ENCODE measurements at places on chromosomes 3 and 15.

DNA sequence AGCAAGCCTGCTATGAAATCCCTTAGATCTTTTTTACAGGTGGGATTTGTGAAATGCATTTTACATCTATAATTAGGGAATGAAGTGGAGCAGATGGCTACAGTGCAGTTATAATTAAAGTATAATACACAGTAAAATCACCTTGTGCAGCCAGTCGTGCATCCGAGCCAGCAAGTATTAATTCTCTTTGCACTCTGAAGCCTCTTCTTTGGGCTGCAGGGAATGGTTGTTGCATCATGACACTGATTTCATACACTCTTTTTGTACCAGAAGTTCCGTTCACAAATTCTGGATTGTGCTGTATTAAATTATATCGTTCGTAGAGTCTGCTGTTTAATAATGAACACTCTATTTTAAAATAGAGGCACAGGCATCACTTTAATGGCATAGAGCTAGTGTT lies 28.7 kb upstream of the TP63 start:
- no peak for DNase-seq

GRCh38 chr15:52010633-52011595 lies 8.1 kb upstream of the MAPK6 start:
- DNase-seq = peak; percentile 19

GRCh38 chr3:14885307-14885706 lies 62.1 kb upstream of the NR2C2 start:
- DNase-seq = no peak

- DNase-seq = no peak
Observed at GRCh38 chr15:88637436-88637835, 1.4 kb upstream of the ISG20 start.

GRCh38 chr3:102484-102883 lies 94.1 kb upstream of the CHL1 start:
- DNase-seq = no peak

GRCh38 chr3:119759962-119760361 lies 21.9 kb upstream of the NR1I2 start:
- DNase-seq = no peak

- no peak for DNase-seq
Observed at GRCh38 chr3:46061108-46061720, 33.9 kb upstream of the XCR1 start.

- DNase-seq = peak; percentile 80
Observed at GRCh38 chr3:175187586-175187985, 328.5 kb downstream of the NAALADL2 start.
